ENCODE measurements at places on chromosomes 2 and 18.

GRCh38 chr2:31770741-31771140 is 190.0 kb upstream of the SRD5A2 start:
- no peaks in the 10 kb centered on the region for H3K36me3 ChIP-seq
- no peak overlapping the region for H3K4me3 ChIP-seq
- no peaks in the 10 kb centered on the region for H3K27me3 ChIP-seq
- H3K4me1 ChIP-seq = no peaks in the 10 kb centered on the region
- no peak overlapping the region for H3K27ac ChIP-seq

DNA sequence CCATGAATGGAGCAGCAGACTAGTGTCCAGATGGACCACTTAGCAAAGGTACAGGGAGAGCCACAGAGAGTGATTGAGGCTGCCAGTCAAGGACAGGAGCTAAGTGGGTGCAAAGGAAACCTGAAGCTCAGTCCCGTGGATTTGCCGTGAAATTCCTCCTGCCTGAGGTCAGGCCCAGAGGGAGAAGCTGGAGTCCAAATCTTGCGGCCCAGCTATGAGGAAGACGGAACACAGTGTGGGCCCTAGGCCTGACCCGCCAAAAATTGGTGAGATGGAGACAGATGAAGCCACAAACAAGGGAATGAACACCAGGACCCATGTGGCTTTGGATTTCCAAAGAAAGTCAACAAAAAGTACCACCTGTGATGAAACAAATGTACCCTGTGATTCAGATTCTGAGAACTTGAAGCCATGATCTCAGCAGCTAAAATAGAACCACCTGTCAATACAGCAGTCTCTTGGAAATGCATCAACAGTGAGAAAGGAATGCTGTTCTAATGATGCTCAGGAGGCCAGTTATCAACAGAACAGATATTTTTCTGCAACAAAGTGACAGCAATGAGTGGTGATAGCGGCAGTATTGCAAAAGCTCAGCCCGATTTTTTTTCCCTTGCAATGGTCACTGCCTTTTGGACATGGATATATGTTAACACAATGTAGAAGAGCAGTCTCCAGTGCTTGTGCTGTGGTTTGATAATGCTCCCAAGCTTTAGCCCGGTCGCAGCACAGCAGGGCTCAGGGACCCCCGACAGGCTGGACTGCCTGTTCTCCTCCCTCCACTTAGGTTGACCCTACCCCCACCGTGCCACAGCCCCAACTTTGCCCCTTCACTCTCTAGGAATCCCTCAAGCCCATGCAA is 10.7 kb downstream of the COL6A3 start:
- no peak for DNase-seq
- H3K27ac ChIP-seq = peak overlapping the region; percentile 2
- no peaks in the 10 kb centered on the region for H3K27me3 ChIP-seq
- H3K36me3 ChIP-seq = no peaks in the 10 kb centered on the region
- H3K4me1 ChIP-seq = no peaks in the 10 kb centered on the region

- H3K36me3 ChIP-seq = no peaks in the 10 kb centered on the region
- DNase-seq = no peak
- H3K27me3 ChIP-seq = no peaks in the 10 kb centered on the region
- no peak overlapping the region for H3K4me3 ChIP-seq
- H3K27ac ChIP-seq = no peak overlapping the region
Measured at GRCh38 chr2:157196956-157197355, 60.5 kb upstream of the GALNT5 start.

- no peak for DNase-seq
- H3K27me3 ChIP-seq = no peaks in the 10 kb centered on the region
Measured at GRCh38 chr2:43689999-43690398, 13.8 kb upstream of the C1GALT1C1L start.

DNA sequence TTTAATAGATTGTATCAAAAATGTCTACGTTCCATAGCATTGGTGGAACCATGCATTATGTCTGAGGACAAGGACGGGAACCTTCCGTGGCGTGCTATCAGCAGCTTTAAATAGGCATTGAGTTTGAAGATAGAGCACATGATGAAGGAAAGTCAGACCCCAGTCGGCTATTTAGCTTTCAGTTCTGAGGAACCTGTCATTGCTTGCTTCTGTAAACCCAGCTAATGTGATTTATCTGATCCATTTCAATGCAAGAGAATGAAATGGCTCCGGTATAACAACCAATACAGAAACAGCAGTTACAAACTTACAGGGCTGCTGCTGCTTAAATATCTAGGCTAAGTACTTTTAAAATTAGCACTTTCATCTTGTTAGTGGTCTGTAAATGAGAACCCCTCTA is 503.3 kb downstream of the RNF144A start:
- no peaks in the 10 kb centered on the region for H3K36me3 ChIP-seq
- no peak for DNase-seq
- no peak overlapping the region for H3K27ac ChIP-seq
- H3K4me1 ChIP-seq = no peaks in the 10 kb centered on the region

- no peak overlapping the region for H3K27ac ChIP-seq
- H3K4me1 ChIP-seq = no peaks in the 10 kb centered on the region
- no peak overlapping the region for H3K4me3 ChIP-seq
- no peak for DNase-seq
- H3K27me3 ChIP-seq = no peaks in the 10 kb centered on the region
Measured at GRCh38 chr18:58396144-58396543, 232.7 kb downstream of the ALPK2 start.

DNA sequence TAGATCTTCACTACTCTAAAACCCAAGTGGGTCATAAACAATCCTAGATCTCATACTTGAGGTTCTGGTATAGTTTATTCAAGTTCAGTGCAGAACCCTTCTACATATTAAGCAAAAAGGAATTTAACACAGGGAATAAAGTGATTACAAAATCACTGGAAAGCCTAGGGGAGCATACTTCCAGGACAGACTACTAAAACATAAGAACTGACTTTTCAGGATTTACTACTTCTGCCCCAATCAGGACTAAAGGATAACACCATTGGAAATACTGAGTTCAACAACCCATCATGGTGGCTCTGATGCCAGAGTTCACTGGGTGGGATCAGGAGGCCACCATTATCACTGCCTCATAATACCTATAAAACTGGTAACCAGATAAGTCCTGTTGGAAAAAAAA is 123.6 kb downstream of the DNAH7 start:
- H3K27me3 ChIP-seq = no peaks in the 10 kb centered on the region
- no peaks in the 10 kb centered on the region for H3K36me3 ChIP-seq
- no peak overlapping the region for H3K27ac ChIP-seq
- DNase-seq = no peak
- H3K4me3 ChIP-seq = no peak overlapping the region
- H3K4me1 ChIP-seq = no peaks in the 10 kb centered on the region

GRCh38 chr18:9876212-9876866 is 9.4 kb upstream of the TXNDC2 start:
- H3K36me3 ChIP-seq = no peaks in the 10 kb centered on the region
- no peaks in the 10 kb centered on the region for H3K27me3 ChIP-seq
- no peak for DNase-seq
- H3K27ac ChIP-seq = peak overlapping the region; percentile 74
- peaks cover 10% of the 10 kb centered on the region for H3K4me1 ChIP-seq

DNA sequence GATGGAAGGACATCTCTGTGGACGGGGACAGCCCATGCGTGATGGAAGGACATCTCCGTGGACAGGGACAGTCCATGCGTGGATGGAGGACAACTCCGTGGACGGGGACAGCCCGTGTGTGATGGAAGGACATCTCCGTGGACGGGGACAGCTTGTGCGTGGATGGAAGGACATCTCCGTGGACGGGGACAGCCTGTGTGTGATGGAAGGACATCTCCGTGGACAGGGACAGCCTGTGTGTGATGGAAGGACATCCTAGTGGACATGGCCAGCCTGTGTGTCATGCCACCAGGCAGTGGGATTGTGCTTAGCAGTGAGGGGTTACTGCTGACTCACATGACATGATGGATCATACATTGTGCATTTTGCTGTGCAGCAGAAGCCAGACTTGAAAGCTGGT is 30.0 kb upstream of the NFATC1 start:
- no peak for DNase-seq
- no peaks in the 10 kb centered on the region for H3K4me1 ChIP-seq

DNA sequence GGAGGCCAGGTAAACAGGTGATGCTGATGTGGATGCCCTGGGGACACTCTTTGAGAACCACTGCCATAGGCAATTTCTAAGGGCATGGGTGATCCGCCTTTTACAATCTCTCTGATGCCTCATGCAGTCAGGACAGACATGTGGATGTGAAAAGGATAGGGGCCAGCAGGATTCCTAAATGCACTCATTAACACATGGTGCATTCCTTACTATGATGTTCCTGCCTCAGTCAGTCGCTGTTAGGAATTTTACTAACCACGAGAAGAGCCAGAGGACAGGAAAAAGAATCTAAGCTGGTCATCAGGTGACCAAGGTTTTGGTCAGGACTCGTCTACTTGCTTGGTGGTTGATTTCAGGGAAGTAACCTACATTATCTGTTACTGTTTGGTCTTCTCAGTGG is 191.0 kb downstream of the ARL4C start:
- H3K27ac ChIP-seq = no peak overlapping the region
- H3K4me3 ChIP-seq = no peak overlapping the region
- no peaks in the 10 kb centered on the region for H3K36me3 ChIP-seq
- no peaks in the 10 kb centered on the region for H3K4me1 ChIP-seq
- H3K27me3 ChIP-seq = no peaks in the 10 kb centered on the region
- DNase-seq = no peak

DNA sequence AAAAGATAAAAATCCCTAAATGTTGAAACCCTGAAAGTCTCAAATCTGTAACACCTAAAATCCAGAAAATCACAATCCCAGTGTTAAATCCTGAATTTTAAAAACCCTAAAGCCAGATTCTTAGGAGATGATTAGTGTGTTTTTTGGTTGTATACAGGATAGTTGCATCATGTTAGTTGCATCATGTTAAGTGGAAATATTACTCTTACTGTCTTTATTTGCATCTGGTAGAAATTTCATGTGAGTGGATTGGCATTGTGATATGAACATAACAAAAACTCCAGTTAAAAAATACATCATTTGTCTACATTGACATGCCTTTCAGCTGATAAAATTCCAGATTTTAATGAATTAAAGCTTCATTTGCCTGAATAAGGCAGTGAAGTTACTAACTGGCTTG is 683.1 kb upstream of the ACVR2A start:
- H3K4me1 ChIP-seq = no peaks in the 10 kb centered on the region
- no peak for DNase-seq
- no peaks in the 10 kb centered on the region for H3K27me3 ChIP-seq
- no peak overlapping the region for H3K4me3 ChIP-seq
- H3K27ac ChIP-seq = no peak overlapping the region

- no peak overlapping the region for H3K4me3 ChIP-seq
- no peaks in the 10 kb centered on the region for H3K27me3 ChIP-seq
- H3K36me3 ChIP-seq = no peaks in the 10 kb centered on the region
- DNase-seq = no peak
- H3K27ac ChIP-seq = no peak overlapping the region
Measured at GRCh38 chr2:34368304-34368703, 769.2 kb upstream of the FAM98A start.

DNA sequence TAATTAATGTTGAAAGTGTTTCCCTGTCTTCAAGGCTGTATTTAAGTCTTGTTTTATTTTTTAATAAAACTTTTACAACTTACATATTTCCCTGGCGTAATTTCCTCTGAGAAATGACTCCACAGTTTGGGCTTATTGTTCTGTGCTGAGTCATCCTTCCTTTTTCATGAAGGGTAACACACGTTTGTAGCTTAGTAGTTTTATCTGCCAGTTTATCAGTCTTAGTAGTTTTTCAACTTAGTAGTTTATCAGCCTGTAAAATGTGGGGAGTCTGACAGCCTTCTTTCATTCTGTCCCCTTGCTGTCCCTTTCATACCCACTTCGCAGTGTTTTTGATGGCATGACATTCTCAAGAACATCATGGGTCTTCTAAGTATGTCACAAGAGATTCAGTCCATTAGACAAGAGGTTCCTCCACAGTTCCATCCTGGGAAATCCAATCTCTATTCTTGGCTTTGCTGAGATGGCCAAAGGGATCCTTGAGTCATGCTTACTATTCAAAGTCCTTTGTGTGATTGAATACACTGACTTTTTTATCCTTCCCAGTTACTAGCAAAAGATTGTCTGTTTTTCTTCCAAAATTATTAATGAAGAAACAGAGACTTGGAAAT is 60.0 kb upstream of the SGPP2 start:
- DNase-seq = no peak
- H3K4me1 ChIP-seq = no peaks in the 10 kb centered on the region
- H3K4me3 ChIP-seq = no peak overlapping the region
- H3K27me3 ChIP-seq = no peaks in the 10 kb centered on the region
- H3K27ac ChIP-seq = no peak overlapping the region
- no peaks in the 10 kb centered on the region for H3K36me3 ChIP-seq

All from upper lobe of left lung (tissue), 6 donors.